ENCODE measurements at places on chromosomes 2 and 18.

DNA sequence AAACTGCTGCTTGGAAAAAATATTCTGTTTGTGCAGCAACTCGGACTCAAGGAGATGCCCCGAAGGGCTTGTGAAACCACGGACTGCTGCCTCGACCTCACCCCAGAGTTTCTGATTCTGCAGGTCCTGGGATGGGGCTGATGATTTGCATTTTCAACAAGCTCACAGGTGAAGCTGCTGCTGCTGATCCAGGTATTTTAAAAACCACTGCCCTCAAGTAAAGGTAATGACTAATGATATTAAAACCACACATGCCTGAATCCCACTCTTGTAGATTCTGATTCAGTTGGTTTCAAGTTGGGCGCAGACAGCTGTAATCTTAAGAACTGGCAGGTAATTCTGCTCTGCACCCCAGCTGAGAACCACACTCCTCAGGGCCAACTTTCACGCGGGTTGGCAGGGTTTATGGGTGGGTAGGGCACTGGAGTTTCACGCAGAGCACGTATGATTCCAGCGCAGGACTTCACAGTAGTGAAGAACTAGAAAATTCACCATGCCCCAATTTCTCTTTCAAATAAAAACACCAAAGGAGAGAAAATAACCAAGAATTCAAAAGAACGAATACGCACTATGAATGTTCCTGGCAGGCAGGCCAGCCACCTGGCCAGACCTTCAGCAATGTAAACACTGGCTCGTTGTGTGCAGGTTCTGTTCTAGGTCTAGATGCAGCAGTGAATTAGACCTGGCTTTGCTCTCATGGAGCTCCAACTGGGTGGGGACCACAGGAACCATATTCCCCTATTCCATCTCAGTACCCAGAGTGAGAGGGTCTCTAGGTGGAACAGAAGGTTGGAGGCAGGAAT, 74.6 kb upstream of the ZFP36L2 start:
- no peak for DNase-seq

GRCh38 chr2:212915121-212915782, 236.2 kb downstream of the IKZF2 start:
- no peak for DNase-seq

GRCh38 chr2:8984157-8984556, 19.3 kb downstream of the MBOAT2 start:
- DNase-seq: no peak

DNA sequence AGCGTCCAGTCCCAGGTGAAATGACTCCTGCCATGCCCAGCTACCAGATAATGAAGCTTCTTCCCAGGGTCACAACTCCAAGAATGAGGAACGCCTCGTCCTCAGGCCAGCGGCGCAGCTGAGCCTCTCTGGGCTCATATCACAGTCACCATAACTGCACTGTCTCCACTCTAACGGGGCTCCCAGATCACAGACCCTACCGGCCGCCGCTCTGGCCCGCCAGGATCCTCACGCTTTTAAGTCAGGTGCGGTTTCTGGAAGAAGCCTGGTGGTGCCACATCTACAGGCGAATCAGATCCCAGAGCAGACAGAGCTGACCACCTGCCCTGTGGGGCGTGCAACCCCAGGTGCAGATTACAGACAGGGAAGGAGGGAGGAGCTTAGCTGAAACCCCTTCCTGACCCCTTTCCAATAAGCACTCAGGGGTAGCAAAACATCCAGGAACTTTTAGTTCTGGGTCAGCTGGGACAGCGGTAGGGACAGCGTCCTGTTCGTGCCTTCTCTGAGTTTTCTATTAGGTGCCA, 3.7 kb upstream of the ACKR3 start:
- DNase-seq: no peak

- no peak for DNase-seq
These were observed 56.9 kb upstream of the WIPF1 start for GRCh38 chr2:174654419-174654941.

- peak; percentile 80 for DNase-seq
These were observed 919 bp upstream of the CYP1B1 start for GRCh38 chr2:38076710-38077430.

DNA sequence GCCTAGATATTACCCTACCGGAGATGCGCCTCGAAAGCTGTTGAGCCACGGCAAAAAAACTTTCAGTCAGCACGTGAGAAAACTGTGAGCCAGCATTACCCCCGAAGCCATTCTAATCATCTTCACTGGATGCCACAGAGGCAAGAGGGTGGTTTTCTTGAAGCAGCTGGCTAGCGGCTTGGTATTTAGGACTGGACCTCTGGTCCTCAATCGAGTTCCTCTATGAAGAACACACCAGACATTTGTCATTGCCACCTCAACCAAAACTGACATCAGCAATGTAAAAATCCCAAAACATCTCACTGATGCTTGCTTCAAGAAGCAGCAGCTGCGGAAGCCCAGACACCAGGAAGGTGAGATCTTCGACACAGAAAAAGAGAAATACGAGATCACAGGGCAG, 52.8 kb upstream of the SLC66A3 start:
- DNase-seq: no peak

DNA sequence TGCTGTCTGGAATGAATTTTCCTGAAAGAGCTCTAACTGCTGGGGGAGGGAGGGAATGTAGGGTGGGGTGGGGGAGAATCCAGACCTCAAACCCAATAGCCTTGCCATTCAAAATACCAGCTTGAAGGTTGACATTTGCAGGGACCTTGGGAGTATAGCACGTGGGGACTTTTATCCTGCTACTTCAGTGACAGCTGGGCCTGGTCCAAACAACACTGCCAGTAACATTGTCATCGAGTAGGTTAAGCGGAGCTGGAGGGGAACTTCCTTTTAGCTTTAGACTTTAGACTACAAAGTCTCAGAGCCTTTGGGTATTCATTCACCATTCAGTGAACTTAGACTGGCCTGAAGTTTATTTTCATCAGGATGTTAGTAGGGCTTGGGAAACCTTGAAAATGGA, 248.7 kb downstream of the MEIS1 start:
- no peak for DNase-seq

GRCh38 chr2:181774685-181775084, 94.4 kb upstream of the NEUROD1 start:
- DNase-seq: no peak

DNA sequence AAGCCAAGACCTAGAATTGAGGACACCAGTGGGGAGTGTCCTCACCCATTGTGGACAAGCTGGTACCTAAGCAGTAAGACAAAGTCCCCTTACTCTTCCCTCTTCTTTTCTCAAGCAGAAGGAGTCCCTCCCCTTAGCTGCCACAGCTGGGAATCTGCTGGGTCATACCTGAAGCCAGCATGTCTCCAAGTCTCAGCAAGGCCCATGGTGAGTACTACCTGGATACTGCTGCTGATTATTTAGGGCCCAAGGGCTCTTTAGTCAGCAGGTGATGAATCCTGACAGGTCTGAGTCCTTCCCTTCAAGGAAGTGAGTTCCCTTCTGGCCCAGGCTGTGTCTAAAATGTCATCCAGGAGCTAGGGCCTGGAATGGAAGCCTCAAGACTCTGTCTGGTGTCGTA, 198.6 kb upstream of the STK17B start:
- no peak for DNase-seq

DNA sequence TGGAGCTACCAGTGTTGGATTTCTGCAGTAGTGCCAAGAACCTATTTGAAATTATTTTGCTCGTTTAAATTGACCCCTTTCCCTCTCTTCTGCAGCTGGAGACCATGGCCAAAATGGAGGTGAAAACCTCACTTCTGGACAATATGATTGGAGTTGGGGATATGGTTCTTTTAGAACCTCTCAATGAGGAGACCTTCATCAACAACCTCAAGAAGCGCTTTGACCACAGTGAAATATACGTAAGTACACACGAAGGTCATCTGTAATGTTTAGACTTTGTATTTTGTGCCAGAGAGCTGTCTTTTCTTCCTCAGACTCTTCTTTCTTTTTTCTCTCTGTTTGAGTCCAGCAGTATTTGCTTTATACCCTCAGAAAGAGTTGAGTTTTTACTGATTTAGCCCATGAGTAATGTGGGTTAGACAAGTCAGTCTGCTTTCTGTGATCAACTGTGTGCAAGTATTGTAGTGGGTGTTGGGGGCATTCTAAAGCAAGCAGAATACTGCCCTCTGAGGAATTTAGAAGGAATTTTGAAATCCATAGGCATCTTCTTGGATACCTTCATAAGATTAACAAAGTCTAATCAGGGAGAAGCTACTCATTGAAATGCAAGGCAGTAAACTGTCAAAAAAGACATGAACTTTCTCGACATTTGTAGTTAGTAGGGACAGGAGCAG, 31.7 kb downstream of the MYO1B start:
- no peak for DNase-seq

DNA sequence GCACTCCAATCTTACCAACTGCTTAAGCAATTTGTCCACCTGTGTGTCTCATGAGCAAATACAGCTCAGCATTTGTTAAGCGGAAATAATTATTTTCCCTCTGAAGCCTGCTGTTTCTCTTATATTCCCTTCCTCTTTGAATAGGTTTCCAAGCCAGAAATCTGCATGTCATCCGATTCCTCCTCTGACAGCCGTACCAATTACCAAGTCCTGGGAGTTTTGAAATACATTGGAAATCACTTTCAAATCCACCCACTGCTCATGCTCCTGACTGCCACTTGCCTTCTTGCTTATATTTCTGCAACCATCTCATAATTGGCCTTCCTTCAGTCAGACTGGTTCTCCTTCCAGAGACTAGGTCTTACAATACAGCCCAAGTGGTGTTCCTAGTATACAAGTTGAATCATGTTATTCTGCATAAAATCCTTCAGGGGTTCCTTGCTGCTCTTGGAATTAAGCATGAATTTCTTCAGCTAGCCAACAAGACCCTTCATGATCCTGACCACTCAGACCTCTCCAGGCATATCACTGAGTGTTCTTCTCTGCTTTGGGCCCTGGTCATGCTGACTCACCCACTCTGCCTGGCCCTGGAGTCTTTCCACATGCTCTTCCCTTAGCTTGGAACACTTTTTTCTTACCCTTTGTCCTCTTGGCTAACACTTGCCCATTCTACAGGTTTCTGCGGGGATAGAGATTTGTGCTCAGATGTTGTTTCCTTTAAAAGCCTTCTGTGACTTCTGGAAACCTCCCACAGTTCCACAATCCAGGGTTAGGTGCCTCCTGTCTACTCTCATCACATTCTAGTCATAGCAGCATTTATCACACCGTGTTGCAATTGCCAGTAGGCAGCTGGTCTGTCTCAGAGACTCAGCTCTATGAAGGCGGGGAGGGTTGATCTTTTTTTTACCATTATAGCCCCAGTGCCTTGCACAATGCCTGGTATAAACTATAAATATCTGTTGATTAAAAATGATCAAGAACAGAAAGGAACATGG, 157.6 kb downstream of the ARL6IP6 start:
- DNase-seq: no peak

DNA sequence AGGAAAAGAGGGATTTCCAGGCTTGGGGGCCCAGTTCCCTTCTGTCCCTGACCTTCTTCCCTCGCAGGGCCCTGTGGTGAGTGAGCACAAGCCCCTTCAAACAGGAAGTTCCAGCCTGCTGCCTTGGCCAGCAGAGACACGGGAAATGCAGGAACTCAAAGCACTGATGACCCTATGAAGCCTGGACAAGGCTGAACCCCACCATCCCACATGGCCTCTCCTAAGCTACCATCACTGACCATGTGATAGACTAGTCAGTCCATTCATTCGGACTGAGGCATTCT, 196.4 kb downstream of the TNS1 start:
- no peak for DNase-seq

GRCh38 chr2:198096002-198096401, 291.6 kb downstream of the PLCL1 start:
- DNase-seq: no peak

DNA sequence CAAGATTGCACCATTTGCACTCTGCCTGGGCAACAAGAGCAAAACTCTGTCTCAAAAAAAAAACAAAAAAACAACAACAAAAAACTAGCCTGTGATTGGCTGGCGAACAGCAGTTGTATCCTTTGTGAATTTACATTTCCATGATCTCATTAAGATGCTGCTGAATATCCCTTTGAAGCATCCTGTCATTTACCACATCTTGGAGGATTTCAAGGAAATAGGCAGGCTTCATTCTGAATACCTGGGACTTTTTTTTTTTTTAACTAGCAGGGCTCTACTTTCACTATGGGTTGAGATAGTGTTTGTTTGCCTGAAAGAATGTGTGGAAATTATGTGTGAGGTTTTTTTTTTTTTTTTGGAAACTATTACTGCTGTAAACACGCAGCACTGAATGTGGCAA, 49.6 kb upstream of the RPL31 start:
- no peak for DNase-seq

DNA sequence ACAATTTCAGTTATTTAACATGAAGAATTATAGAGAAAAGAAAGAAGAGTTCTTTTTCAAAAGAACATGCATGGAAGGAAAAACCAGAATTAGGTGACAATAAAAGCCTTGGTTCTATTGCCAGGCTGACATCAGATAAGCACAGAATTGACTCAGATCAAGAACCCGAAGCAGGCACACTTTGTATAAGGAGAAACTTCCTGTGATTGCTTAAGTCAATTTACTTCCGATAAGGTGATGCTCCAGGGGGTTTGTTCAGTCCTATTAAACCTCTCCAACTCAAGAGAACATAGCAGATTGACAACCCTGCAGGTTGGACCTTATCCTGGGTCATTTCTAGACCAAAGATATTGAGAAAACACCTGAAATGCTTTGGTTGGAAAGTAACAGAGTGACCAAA, 31.4 kb downstream of the GAREM1 start:
- no peak for DNase-seq

- DNase-seq: no peak
These were observed 150.7 kb upstream of the LMAN1 start for GRCh38 chr18:59509481-59510442.

DNA sequence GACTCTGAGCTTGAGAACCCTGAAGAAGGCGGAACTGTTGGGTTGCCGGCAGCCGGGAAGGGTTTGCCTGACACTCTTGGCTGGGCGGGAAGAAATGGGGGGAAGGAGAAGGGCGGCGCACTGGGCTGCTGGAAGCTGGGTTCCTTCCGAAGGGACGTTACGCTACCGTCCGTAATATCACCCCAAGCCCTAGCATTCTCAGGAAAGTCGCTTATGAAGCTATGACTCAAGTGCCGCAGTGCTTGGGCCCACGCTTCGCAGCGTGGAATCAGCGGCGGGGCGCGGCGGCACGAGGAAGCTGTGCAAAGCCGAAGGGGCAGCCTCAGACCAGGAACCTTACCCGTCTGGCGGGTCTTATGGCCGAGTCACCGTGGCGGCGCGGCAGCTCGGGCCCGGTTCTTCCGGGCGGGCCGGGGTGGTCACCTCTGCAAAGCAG, 50.2 kb upstream of the SIGLEC15 start:
- peak; percentile 65 for DNase-seq

DNA sequence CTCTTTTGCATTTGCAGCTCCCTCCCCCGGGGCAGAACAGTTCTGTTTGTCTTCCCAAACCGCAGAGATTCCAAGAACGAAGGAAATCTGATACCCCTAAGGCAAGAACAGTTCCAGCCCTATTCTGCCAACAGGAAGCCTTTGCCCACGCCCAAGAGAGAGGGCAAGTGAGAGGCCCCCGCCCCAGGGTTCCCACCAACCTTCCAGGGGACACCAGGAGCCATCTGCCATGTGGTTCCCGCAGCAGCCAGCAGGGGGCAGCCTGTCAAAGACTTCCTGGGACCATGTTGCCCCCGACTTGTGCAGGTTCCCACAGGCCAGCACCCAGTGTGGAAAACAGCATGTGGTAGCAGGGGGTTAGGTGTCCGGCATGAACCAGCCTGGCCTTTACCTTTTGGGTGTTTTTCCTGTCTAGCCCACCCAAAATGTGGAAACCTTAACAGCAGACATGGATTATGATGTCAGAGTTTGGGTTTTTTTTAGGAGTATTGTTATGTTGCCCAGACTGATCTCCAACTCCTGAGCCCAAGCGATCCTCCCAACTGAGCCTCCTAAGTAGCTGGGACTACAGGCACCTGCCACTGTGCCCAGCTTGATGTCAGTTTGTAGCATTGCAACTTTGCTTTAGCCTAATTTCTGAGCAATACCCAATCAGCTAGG, 21.7 kb upstream of the EFHD1 start:
- peak; percentile 76 for DNase-seq

GRCh38 chr2:27634291-27634690, 5.4 kb downstream of the GPN1 start:
- DNase-seq: no peak

All from activated CD8-positive, alpha-beta T cell treated with anti-CD3 and anti-CD28 coated beads, Interleukin-2, amount 10 ng/mL, durations not matched to agents 7 days and 5 days (primary cell).